Panc1 (cell line): ENCODE measurements at places on chromosomes 1 and 21.

DNA sequence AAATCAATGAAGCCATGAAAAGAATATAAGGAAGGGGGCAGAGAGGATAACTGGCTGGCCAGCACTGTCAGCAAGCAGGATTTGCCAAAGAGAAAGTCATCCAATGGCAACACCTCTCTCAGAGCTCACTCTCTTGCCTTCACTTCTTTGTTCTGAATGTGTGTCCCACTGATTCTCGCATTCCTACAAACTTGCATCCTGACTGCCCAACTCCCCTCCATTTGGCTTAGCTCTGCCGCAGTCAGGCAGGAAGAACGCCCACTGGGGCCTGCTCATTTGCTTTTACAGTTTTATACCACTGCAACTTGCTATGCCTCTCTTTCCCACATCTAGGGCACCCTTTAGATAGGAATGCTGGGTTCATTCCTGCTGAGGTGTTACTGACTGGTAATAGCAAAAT lies 364.2 kb upstream of the ST6GALNAC5 start:
- DNase-seq = no peak

- no peak for DNase-seq
Measured at GRCh38 chr1:156836041-156836654, 19.5 kb upstream of the SH2D2A start.

GRCh38 chr1:173302890-173303829 lies 96.0 kb upstream of the TNFSF4 start:
- DNase-seq = no peak

- DNase-seq = no peak
Measured at GRCh38 chr1:22888320-22889075, 84.2 kb downstream of the LACTBL1 start.

GRCh38 chr1:223853748-223854147 lies 8.0 kb upstream of the TP53BP2 start:
- DNase-seq = no peak

GRCh38 chr1:235748747-235749146 lies 99.2 kb upstream of the GNG4 start:
- no peak for DNase-seq

GRCh38 chr1:101484689-101485338 lies 248.0 kb downstream of the S1PR1 start:
- DNase-seq = no peak

GRCh38 chr21:45444385-45444784 lies 39.4 kb downstream of the COL18A1 start:
- no peak for DNase-seq

- peak; percentile 18 for DNase-seq
Measured at GRCh38 chr1:20848162-20848561, 61.1 kb upstream of the HP1BP3 start.

DNA sequence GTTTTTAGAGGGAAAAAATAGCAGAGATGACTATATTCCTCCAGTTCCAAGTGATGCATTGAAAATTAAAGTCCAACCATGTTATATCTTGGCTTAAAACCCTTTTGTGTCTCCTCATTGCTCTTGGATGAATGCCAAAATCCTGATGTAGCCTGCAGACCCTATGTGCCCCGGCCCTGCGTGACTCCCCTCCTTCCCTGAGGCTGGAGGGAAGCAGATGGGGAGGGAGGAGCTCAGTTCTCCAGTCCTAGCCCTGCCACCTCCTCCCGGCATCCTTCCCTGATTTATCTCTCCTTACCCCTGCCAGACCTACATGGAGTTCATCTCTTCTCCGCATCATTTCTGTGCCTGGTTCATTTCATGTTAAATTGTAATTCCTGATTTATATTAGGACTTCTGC lies 397.4 kb downstream of the PTPRU start:
- no peak for DNase-seq

- no peak for DNase-seq
Measured at GRCh38 chr1:43864111-43865045, 69.2 kb upstream of the ARTN start.

DNA sequence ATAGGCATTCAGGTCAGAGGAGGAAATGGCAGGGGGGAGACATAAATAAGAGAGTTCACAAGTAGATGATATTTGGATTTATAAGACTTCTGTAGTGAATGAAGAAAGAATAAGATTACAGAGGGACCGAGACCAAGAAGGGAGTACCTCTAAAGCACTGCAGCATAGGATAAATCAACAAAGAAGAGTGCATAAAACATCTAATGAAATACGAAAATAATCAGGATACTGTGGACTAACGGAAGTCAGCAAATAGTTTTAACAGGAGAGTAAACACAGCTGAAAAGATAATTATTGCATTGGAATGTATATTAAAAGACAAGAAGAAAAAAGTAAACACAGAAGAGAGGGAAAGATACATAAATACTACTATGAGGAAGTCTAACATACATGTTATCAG lies 921.9 kb upstream of the PRMT6 start:
- no peak for DNase-seq

DNA sequence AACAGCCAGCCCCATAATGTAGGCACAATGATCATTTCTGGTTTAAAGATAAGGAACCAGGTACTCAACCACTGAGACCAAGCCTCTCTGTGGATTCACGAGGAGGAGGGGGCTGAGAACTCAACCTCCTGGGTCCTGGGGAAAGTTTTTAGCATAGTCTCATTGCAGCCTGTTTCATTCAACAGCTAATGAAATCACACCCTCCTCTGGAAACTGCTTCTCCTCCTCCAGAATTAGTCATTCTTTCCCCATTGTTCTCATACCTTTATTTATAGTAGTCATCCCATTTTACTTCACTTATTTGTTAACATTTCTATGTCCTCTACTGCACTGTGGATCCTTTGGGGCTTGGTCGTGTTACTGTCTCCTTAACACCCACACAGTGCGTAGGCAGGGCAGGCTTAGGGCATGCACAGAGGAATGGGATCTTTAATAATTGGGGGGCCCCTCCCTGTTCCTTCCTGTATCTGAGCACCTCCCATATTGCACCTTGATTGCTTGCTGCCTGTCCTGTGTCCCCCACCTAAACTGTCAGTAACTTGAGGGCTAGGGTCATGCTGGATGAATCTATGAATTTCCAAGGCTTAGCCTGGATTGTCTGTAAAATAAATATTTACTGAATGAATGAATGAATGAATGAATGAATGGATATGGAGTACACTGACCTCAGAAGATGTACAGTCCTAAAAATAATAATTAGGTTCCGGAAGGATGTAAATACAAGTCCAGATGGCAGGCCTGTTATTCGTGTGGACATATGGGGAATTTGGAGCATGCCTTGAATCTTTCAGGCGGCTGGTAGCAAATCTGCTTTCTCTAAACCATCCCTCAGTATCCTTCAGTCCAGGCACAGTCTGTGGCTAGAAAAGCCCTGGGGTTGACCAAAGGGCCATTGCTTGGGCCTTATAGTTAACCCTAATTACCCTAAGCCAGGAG lies 153.8 kb upstream of the HMGB4 start:
- no peak for DNase-seq

GRCh38 chr1:31750858-31751510 lies 13.2 kb downstream of the ADGRB2 start:
- DNase-seq = no peak

DNA sequence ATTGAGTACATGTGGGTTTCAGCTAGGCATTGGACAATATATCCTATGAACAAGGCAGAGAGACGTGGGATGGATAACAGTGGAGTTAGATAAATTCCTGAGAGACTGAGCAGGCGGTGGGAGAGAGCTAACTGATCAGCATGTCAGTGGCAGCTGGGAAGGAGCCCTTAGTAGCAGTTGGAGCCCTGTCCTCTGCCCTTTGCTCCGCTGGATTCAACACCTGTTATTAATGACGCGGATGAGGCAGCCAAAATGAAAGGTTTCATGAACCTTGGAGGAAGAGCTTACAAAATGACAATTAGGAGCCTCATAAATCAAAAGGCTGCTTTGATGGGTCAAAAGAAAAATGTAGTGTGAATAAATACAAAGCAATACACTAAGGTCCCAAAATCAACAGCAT lies 16.1 kb downstream of the UBIAD1 start:
- no peak for DNase-seq

DNA sequence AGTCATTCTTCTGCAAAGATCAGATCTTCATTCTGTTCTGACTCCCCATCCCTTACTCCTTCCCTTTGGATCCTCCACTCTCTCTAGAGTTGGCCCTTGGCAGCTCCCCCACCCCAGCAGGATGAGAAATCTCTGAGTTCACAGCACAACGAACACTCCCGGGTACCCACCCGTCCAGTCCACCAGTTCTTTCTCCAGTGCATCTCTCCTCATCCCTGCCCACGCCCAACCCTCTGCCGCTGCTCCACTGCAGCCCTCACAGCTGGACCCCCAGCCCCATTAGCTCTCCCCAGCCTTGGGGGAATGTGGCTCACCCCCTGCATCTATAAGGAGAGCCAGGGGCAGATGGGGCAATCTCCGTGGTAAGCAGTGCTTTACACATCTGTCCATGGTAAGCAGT lies 125.7 kb downstream of the MATN1 start:
- no peak for DNase-seq

DNA sequence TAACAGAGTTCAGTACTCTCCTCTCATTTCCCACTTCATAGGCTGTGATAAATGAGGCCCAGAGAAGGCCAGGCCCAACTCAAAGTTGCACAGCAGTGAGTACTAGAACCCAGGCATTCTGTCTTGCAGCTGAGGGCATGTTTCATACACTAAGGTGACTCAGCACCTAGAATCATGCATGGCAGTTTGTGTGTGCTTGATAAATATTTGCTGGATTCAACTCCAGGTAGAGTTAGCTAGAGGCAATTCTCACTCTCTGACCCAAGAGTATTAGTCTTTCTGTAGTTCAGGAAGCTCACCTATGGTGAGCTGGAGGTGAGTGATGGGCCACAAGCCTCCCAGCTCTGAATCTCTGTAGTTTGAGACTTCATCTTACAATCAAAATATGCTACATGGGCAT lies 10.7 kb downstream of the NKAIN1 start:
- DNase-seq = no peak

DNA sequence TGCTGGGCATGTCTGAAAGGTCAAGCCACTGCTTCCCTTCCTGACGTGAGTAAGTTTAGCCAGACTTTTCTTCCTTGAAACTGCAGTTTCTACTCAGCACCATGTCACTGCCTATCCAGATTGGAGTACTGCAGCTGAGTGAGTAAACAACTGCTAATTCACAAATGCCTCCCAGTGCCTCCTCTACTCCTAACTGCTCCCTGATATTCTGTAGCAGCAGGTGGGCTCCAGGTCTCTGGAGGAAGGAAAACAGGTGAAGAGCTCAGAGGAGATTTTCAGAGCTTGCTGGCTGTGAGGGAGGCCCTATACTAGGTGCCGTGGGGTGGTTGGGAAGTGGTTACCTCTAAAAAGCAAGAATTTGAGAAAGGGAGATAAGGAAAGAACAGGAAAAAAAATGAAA lies 96.5 kb downstream of the KIF14 start:
- DNase-seq = no peak

- DNase-seq = no peak
Measured at GRCh38 chr1:42000766-42001165, 82.0 kb upstream of the HIVEP3 start.

DNA sequence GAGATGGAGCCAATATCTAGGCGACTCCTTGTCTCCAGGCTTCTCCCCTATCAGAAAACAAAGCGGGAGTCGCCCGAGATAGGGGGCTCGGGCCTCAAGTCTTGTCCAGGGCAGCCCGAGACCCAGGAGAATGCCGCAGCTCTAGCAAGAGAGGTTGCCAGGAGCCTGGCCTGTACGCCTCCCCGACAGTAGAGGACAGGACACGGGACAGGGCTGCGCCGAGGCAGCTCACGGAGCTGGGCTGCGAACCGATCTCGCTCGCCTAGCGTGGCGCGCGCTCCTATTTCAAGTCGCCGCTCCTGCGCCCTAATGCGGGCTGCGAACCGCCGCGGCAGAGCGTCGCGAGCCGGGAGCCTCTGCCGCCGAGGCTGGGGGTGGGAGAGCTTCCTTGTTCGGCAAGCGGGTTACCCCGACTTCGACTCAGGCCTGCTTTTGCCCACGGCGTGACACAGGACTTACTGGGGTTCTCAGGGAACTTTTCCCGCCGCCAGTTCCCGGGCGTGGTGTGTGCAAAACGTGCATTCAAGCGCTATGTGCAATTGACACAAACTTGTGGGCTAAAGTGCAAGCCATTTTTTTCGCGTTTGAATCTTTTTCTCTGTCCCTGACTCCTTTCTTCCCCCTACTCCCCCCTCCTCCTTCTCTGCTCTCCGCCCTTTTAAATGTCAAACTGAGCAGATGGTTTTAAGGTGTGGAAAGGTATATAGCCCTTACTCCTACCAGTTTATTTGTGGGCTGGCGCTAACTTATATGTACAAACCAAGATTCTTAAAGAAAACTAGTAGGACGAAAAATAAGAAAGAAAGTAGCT lies 2.4 kb upstream of the PROX1 start:
- no peak for DNase-seq

- DNase-seq = no peak
Measured at GRCh38 chr1:174286042-174286441, 126.7 kb downstream of the RABGAP1L start.

GRCh38 chr1:60571811-60572210 lies 498.2 kb upstream of the C1orf87 start:
- DNase-seq = no peak

- DNase-seq = peak; percentile 56
Measured at GRCh38 chr1:83931658-83932253, 67.2 kb downstream of the TTLL7 start.

- no peak for DNase-seq
Measured at GRCh38 chr21:35150562-35151226, 101.6 kb upstream of the RUNX1 start.

DNA sequence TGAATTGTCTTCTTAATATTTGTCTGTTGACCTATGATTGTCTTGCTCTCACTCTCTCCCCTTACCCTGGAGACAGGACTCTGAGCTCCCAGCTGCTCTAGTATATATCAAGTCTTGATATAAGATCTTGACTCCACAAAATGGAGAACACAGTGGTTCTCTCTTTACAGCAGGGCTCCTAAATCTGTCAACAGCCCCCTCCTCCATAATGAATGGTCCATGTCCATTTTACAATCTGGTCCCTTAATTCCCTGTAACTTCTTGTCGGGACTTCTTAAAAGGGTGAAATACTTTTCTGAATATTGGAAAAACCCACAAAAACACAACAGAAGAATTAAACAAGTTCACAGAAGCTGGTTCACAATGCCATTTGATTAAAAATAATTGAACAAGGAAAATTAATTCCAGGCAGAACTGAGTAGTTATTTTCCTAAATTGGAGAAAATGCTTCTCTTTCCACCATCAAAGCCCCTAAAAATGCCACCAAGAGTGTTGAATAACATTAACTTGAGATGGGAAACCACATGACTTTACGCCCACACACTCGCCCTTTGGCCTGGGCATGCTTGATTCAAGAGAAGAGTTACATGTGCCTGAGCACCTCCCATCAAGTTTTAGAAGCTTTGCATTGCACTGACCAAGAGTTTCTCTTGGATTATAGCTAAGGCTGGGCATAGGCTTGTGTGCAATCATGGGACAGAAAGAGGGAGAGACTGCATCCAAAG lies 109.8 kb downstream of the TOMM20 start:
- DNase-seq = no peak

DNA sequence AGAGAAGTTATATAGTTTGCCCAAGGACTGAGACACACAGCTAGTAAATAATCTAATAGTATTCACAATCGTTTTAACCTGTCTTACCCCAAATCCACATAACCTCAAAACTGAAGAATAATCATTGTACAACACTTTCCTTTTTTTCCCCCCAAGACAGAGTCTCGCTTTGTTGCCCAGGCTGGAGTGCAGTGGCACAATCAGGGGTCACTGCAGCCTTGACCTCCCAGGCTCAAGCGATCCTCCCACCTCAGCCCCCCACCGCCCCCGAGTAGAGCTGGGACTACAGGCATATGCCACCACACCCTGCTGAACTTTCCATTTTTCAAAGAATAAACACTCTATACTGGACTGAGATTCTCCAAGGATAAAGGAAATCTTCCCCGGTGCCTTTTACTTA lies 28.7 kb upstream of the NBL1 start:
- no peak for DNase-seq

GRCh38 chr1:32349211-32349708 lies 13.0 kb downstream of the FAM229A start:
- no peak for DNase-seq
